CD4-positive, CD25-positive, alpha-beta regulatory T cell (primary cell): ENCODE measurements at places on chromosomes 1 and 21. TPM values are rescaled to one million over a fixed set of nuclear protein-coding genes. Genes with fewer than 3 reads are reported as not detected.

The RGS1 gene
- polyA plus RNA-seq = 294 TPM

The UMODL1 gene
- polyA plus RNA-seq = 0.05 TPM

The FAM43B gene
- not detected for polyA plus RNA-seq

The HSD3B2 gene
- not detected for polyA plus RNA-seq

The KCNH1 gene
- polyA plus RNA-seq = not detected
